ENCODE measurements at places on chromosomes 4 and X.

DNA sequence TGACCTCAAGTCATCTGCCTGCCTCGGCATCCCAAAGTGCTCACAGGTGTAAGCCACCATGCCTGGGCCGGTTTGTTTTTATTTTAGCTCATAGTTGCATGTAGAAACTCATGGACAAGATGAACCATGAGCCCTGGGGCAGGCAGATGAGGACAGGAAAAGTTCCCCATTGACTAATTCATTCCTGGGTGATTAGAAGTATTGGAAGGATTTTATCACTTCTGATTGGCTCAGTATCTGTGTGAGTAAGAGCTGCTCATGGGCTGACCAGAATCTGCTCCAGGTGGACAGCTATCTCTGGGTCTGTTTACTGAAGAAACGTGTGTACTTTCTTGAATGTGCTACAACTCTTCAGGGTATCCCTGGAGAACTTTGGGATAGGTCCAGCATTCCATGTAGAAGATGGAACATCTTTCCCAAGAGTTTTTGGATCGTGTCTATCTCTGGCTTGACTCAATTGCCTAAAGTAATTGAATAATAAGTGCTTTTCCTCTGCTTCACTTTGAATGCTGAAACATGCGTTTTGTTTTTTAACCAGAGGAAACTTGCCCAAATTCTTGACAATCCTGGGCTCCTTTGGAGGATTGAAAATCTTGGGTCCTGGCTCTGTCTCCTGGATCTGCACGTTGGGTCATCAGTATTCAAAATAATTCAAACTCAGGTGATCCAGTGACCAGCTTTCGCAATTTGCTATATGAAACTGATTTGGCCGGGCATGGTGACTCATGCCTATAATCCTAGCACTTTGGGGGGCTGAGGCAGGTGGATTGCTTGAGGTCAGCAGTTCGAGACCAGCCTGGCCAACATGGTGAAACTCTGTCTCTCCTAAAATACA, 88.6 kb upstream of the DHRSX start:
- no peak for DNase-seq

GRCh38 chr4:182179105-182179504, 64.1 kb upstream of the TENM3 start:
- DNase-seq = no peak

DNA sequence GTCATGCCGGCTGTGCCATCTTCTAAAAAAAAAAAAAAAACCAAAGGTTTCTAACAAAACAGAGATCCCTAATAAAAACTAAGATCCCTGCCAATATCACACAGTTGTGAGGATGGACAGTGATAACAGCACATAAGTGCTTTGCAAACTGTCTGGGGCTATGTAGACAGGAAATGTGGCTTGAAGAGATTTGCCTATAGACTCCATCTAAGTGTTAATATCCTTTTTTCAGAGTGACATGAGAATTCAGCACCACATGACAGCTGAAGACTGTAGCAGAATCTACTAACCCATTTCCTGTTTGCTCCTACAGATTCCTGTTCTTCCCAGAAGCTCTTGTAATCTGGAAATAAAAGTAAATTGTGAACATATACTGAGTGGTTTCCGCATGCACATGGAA, 215.4 kb downstream of the KDR start:
- no peak for DNase-seq

- no peak for DNase-seq
These were observed 246.7 kb upstream of the TLL1 start for GRCh38 chr4:165626316-165626715.

DNA sequence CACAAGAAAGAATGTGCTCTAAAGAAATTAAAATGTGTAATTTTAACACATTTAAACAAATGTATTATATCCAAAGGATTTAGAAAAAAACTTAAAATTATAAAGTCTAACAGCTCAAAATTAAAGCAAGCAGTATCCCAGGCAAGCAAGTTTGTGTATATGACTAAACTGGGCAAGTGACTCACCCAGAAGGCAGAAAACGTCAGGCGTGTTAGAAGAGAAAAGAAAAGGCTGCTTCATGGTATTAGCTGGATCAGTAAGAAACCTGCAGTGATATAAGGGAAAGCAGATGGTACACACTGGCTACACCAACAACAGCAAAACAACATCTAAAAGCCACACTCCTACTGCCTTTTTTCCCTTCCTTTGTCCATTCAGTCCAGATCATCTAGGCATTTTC, 250.6 kb upstream of the NDST3 start:
- no peak for DNase-seq

- DNase-seq = no peak
These were observed 584 bp upstream of the TMEM165 start for GRCh38 chr4:55395218-55395528.

Data from CD4-positive, alpha-beta T cell treated with Interleukin-6 for 4 hours (primary cell).